ENCODE measurements at places on chromosomes 3 and 15. TPM values are rescaled to one million over a fixed set of nuclear protein-coding genes. Genes with fewer than 3 reads are reported as not detected.

- H3K4me3 ChIP-seq: no peak overlapping the region
- H3K27me3 ChIP-seq: no peaks in the 10 kb centered on the region
- H3K36me3 ChIP-seq: no peaks in the 10 kb centered on the region
Measured at GRCh38 chr3:4693620-4694019, 200.5 kb downstream of the ITPR1 start.

DNA sequence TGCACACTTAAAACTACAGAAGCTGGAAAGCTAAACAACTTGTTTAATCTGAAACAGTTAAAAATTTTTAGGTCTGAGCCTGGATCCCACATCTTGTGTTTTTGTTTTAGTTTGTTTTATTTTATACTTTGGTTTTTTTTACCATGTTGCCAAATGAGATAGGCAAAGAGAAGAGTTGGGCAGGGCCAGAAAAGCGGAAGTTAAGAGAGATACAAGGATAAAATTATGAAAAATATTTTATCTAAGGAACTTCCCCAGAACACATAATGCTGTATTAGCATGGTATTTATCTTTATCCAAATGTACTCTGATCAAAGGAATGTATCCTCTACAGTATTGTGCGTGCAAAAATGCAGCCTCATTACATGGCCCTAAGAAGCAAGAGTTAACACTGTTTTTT, 50.7 kb downstream of the PROS1 start:
- DNase-seq: no peak
- H3K4me3 ChIP-seq: no peak overlapping the region
- H3K4me1 ChIP-seq: no peaks in the 10 kb centered on the region
- H3K27me3 ChIP-seq: no peaks in the 10 kb centered on the region

DNA sequence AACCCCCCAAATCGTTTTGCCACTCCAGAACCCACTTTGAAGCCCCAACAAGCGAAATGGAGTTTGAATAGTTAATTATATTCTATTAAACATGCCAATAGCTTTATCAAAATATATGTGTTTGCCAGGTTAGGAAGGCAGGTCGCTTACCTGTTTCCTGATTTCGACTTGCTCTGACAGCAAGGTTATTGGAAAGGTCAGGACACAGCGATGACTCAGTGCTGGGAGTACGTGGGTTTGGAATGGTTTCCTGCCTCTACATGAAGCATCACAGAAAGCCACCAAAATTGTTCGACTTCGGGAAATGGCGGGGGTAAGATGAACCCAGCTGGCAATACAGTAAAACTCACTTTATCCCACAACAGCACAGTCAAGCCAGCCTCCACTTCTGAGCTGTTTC, 135.6 kb upstream of the ABI3BP start:
- no peak overlapping the region for H3K27ac ChIP-seq
- no peak overlapping the region for H3K4me3 ChIP-seq
- peaks cover 3% of the 10 kb centered on the region for H3K4me1 ChIP-seq
- H3K27me3 ChIP-seq: no peaks in the 10 kb centered on the region
- H3K36me3 ChIP-seq: no peaks in the 10 kb centered on the region

TRAT1 gene
- total RNA-seq: not detected

DNA sequence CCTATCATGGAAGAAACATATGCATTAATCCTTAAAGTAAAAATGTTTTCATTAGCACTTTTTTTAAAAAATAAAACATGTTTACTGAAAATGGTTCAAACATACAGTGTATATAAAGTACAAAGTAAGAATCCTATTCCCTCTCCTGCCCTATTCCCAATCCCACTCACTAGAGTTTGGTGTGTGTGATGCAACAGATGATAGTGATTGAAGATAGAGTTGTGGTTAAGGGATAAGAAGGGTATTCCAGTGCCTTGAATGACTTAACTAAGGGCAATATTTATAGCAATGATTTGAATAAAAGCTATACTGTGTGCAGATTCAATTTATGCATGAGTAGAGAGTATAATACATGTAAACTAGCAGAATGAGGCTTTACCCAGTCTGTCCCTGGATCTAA, 18.1 kb downstream of the ZNF280D start:
- H3K4me3 ChIP-seq: peak overlapping the region; percentile 22
- DNase-seq: peak; percentile 50
- peaks cover 12% of the 10 kb centered on the region for H3K36me3 ChIP-seq
